ENCODE measurements at places on chromosomes 12 and 14. TPM values are rescaled to one million over a fixed set of nuclear protein-coding genes. Genes with fewer than 3 reads are reported as not detected.

Gene ACSM4
- total RNA-seq: not detected

Gene SLC4A8
- 0.41 TPM for total RNA-seq

Gene TSPAN8
- not detected for total RNA-seq

Gene TMEM121
- total RNA-seq: 6.6 TPM

Gene KRT71
- not detected for total RNA-seq

Gene SIRT4
- total RNA-seq: 4.1 TPM

Gene PIWIL1
- total RNA-seq: not detected

Gene TAS2R30
- 4.3 TPM for total RNA-seq

Gene FAR2
- not detected for total RNA-seq

Gene CLBA1
- total RNA-seq: 2.0 TPM

Gene MDGA2
- total RNA-seq: not detected

- no peak for DNase-seq
These were observed 57.8 kb upstream of the NAP1L1 start for GRCh38 chr12:76142305-76142704.

DNA sequence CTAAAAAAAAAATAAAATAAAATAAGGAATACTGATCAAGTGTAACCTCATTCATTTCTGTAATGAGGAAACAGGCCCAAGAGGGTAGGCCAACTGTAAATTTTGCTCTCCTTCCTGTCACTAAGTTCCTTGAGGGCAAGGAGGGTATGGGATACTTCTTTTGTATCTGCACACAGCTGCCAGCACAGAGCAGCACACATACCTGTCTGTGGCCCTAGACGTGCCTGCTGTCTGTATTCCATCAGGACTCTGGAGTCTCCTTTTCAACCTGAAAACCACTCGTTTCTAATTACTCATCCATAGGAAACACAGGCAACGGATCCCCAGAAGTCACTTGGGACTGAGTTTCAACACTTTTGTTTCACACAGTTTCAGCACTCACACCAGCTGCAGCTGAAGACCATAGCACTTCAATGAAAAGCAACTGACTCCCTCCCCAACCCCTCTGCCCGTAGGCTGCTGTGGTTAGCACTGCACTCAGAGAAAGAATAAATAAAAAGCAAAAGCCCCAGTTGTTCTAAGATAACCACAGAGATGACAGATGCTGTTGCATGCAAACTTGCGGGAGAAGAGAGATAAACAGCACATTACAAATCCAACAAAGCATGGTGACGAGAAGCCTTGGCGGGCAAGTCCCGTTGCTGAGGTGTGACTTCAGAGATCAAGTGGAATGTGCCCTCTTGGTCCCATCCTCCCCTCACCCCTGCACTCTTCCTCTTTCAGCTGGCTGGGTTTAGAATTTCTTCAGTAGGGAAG lies 24.9 kb downstream of the CRACR2A start:
- no peak for DNase-seq

DNA sequence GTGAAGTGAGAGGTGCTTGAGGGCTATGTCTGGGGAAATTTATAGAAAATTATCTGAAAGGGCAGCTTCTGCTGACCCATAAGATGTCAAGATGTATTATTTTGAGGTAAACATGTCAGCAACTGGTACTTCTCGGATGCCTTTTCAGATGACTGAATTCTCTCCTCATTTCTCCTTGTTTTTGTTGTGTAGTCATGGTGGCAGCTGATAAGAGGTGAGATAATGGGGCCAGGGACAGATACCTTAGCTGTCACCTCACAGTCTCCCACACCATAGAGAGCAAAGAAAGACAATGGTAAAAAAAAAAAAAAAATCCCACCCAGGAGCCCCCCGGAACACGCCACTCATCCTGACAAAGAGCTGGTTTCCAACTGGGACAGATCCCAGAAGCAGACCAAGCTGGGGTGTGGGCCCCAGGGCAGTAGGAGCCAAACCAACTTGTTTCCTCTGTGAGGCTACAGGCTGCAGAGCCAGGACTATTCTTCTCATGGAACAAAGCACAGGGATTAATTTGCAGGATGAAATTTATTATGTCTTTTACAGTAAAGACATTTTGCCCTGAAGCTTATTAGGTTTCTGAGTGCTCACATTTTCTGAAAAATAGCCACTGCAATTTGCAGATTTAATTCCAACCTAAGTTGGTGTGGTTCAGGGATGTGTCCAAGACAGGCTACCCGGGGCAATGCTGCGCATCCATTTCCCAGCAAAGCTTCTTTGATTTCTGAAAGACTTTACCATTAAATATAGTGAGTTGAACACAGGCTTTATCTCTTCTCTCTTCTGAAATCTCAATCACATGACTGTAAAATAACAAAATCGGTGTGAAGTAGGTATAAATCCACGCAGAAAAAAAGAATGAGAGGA lies 52.2 kb downstream of the NDUFA12 start:
- DNase-seq: no peak

DNA sequence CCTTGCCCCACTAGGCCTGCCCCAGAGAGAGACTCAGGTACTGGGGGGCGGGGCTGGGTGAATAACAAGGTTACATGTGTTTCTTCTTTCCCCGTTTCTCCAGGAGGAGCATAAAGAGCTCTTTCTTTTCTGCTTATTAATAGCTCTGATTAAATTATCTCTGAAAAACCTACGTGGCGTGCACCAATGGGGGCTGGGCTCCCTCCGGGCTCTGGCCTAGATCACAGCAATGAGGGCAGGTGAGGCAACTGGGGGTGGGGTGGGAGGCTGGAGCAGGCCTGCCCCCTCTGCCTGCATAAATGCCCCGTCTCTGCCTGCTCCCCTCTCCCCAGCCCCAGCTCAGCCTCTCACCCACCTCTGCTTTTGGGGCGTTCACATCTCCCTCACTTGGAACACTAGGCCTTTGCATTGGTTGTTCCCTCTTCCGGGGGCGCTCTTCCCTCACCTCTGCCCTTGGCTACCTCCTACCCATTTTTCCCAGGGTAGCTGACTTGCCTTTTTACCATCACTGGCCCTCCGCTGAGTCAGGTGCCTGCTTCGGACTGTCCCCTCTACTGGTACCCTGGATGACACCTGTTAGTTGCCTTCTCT lies 4.1 kb upstream of the FAM222A start:
- DNase-seq: no peak

- no peak for DNase-seq
These were observed 883 bp downstream of the FOXJ2 start for GRCh38 chr12:8033153-8034044.

GRCh38 chr14:35730871-35731270 lies 78.2 kb downstream of the RALGAPA1 start:
- no peak for DNase-seq

DNA sequence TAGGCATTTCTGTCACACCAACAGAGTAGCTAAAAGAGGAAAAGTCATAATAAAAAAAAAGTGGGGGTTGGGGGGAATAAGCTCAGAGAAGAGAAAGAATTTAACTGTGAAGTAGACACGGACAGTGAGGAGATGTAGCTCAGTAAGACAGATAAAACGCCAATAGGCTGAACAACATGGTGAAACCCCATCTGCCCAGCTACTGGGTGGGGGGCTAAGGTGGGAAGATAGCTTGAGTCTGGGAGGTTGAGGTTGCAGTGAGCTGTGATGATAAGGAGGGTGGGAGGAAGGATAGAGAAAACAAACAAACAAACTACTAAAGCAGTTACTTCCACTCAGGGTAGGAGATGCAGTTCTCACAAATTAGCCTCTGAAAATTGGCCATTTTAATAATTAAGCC lies 25.0 kb downstream of the HECTD4 start:
- no peak for DNase-seq

- DNase-seq: no peak
These were observed 78.0 kb downstream of the LRRC74A start for GRCh38 chr14:76904100-76904739.

GRCh38 chr14:83007641-83008225 lies 1474.1 kb upstream of the SEL1L start:
- no peak for DNase-seq

DNA sequence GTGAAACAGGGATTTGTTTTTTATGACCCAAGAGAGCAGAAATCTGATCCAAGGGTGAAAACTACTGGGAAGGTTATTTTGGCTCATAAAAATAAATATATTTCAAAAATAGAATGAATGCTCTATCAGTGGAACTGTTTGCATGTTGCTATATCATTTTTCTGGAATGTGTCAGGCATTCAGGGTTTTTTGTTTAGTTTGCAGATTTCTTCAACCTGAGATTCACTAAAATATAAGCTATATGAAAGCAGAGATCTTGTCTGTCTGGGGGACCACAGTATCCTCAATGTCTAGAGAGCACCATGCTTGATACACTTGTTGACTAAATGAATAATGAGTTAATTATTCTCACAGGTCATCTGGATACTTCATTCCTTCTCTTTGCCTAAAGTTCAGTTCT lies 165.1 kb downstream of the NUBPL start:
- no peak for DNase-seq
